Fibroblast of the aortic adventitia (primary cell): ENCODE measurements at places on chromosomes 6 and 20.

DNA sequence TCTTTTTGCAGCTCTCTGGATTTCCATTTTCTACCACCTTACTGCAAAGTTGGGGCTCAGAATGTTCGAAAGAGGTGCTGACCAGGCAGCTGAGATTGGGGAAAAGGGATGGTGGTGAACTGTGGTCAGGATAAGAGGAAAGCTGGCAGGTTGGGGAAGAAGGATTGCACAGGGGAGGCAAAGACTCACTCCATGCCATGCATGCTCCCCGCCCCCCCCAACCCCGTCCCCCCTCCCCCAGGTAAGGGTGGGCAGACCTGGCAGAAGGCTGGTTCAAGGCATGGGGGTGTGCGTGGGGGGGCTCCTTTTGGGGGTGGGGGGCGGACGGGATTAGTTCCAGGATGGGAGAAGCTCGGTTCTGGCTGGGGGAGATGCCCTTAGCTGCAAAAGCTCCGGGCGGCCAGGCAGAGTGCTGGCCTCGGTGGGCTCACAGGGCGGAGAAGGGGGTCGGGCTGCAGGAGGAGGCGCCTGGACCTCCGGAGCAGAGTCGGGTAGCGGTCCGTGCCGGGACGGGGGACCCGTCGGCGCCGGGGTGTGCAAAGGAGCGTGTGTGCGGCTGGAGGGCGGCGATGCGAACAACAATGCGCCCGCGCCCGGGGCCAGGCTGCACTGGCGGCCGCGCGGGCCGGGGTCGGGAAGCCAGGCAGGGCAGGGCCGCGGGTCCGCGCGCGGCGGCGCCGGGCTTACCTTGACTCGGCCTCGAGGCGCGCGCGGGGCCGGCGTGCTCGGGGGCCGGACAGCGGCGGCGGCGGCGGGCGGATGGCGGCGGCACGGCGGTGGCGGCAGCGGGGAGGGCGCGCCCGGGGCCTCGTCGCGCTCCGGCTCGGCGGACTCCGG, 880 bp downstream of the ADNP start:
- no peak for DNase-seq

DNA sequence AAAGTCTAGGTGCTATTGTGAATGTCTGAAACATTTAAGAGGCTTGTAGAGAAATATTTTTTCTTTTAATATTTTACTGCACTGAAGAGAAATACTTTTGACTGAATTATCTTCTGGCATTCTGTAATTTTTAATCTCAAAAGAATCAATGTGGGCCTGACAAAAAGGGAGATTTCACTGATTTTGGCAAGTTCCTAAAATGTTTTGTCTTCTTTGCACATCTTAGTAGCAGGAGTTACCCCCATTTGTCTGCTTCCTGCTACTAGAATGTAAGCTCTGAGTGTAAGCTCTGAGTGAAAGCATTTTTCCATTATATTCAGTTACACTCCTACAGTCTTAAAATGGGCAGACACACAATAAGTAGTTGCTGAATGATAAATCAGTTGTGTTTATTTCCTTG, 31.1 kb downstream of the HDAC2 start:
- DNase-seq: no peak

DNA sequence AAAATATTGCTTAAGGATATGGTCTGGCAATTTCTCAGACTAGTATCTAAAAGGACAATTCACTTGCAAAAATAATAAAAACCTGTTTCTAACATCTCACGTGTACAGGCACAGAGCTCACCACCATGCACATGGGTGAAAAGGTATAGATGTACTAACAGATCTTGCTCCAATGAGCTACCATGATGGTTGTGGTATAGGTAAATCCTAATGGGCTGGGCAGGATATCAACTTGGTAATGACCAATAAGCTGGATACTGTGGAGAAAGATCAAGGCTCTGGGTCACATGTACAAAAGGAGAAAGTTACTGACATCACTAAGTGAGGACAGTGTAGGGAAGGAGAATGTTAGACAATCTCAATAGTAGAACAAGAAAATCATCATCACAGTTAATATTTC, 111.0 kb upstream of the NUP153 start:
- no peak for DNase-seq

DNA sequence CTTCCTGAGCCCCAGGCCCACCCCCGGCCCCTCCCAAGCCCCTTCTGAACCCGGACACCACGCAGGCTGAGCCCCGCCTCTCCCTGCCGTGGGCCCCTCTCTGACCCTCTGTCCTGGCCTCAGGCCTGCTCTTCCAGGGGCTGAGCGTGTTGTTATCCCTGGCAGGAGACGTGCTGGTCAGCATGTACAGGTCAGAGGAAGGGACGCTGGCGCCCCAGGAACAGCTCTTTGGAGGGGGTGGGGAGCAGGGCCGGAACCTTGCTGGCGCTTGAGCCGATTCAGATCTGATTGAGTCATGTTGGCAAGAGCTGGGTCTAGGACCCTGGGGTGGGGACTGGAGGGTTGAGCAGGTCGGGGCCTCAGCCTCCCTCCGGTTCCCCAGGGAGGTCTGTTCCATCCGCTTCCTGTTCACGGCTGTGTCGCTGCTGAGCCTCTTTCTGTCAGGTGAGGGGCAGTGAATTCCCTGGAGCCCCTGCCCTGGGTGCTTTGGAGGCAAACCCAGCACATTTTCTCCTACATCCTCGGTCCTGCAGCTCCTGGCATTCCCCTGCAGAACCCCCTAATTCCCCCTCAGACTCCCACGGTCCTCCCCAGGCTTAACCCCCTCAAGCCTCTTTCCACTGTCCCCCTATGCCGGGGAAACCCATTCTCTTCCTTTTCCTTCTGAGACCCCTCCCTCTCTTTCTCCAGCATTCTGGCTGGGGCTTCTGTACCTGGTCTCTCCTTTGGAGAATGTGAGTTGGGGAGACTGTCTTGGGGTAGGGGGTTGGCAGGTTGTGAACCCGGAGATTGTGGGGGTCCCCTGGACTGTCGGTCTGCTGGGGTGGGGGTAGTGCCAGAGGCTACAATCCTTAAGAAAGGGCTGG, 2.0 kb downstream of the SPAG4 start:
- DNase-seq: peak; percentile 39

DNA sequence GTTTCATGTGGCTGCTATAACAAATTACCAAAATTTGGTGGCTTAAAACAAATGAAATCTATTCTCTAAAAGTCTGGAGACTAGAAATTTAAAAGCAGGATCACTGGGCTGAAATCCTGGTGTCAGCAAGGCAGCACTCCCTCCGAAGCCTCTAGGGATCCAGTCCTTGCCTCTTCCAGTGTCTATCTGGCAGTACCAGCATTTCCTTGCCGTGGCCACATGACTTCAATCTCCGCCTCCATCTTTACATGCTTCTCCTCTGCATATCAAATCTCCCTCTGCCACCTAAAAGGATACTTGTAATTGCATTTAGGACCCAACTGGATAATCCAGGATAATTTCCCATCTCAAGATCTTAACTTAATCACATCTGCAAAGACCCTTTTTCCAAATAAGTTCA, 30.2 kb downstream of the ARHGAP18 start:
- DNase-seq: peak; percentile 49

- DNase-seq: no peak
Observed at GRCh38 chr6:77620278-77620882, 32.5 kb upstream of the MEI4 start.

- DNase-seq: no peak
Observed at GRCh38 chr6:50116390-50116789, 66.7 kb upstream of the DEFB112 start.

DNA sequence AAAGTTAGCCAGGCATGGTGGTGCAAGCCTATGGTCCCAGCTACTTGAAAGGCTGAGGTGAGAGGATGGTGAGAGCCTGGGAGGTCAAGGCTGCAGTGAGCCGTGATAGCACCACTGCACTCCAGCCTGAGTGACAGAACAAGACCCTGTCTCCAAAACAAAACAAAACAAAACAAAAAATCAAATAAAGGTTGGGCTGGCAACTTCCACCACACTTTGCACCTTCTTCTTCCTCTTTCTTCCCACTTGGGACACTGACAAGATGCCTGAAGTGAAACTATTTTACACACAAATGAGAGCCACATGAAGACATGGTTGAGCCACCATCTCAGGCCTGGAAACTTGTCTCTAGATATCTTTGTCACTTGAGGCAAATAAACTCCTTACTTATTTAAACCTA, 53.8 kb upstream of the CCDC28A start:
- no peak for DNase-seq

GRCh38 chr20:63047267-63047666, 40.5 kb upstream of the BHLHE23 start:
- DNase-seq: no peak

- DNase-seq: no peak
Observed at GRCh38 chr6:92767101-92767500, 652.3 kb downstream of the EPHA7 start.

- DNase-seq: peak; percentile 63
Observed at GRCh38 chr6:89032599-89032998, 48.0 kb upstream of the PNRC1 start.

DNA sequence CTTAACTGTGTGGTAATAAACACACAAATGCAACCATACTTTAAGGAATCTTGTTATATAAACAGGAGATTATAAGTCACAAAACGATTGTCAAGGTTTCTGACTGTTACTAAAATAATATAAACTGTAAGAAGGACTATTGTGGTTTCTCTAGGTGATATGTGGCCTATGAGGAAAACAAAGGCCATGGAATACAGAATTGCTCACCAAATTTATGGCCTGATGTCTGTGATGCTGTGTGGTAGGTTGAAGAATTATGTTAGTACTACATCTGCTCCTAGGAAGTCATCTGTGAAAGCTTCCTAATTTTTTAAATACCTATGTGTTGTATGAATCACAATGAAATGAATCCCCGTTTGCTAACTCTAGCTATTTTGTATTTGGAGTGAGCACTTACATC, 875.4 kb upstream of the MAP3K7 start:
- no peak for DNase-seq

- DNase-seq: no peak
Observed at GRCh38 chr20:10642856-10643559, 30.8 kb downstream of the JAG1 start.

- DNase-seq: no peak
Observed at GRCh38 chr6:5217356-5217755, 43.4 kb downstream of the LYRM4 start.

GRCh38 chr20:62666736-62667529, 24.6 kb downstream of the SLCO4A1 start:
- DNase-seq: no peak

- DNase-seq: no peak
Observed at GRCh38 chr6:41523915-41524633, 22.1 kb upstream of the FOXP4 start.

DNA sequence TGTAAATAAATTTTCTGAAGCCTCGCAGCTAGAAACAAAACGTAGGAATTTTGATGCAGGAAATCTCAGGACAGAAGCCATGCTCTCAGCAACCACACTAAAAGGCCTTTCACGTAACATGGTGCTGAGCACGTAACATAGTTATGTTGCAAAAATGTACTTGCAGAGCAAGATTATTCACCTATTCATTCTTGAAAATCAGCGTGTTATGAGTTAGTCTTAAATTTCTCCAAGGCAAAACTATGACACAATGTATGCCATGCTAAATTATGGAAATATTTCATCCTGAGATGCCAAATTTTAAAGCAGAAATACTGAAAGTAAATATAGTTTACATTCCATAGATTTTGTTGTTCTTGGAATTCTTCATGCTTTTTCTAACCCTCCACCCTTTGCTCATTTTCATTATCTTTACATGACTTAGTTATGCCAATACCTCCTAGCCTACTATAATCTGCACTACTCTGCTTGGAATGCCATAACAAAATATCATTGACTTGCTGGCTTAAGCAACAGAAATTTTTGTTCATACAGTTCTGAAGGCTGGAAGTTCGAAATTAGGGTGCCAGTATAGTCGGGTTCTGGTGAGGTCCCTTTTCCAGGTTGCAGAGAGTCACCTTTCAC, 179.8 kb upstream of the BMP5 start:
- peak; percentile 26 for DNase-seq

DNA sequence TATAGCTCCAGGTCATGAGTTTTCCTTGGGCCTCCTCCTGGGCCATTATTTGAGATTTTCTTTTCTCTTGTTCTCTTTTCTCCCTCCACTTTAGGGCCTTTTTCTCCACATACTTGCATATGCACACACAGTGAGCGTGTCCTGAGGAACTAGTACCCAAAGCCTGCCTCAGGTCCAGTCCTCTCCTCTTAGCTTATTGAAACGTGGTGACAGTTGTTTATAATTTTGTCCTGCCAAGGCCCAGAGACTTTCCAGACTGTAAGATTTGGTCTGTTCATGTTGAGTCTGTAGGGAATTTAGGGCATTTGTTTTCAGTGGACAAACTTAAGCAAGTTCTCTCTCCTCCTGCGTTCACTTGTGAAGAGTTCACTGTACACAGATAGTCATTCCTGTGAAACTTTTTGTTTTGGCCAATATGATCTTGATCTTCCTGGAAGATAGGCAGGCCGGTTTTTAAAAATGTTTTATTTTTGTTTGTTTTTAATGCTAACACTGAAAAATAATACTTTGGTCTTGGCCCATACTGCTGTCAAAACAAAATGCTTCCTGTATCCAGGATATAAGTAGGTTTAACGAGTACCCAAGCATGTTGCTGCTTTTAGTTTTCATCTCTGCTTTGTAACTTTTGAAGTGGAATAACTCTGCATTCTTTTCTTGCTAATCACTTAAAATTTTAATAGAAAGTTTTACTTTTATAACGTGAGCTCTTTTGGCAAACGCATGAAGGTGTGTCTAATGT, 20.7 kb downstream of the LRRC1 start:
- no peak for DNase-seq

DNA sequence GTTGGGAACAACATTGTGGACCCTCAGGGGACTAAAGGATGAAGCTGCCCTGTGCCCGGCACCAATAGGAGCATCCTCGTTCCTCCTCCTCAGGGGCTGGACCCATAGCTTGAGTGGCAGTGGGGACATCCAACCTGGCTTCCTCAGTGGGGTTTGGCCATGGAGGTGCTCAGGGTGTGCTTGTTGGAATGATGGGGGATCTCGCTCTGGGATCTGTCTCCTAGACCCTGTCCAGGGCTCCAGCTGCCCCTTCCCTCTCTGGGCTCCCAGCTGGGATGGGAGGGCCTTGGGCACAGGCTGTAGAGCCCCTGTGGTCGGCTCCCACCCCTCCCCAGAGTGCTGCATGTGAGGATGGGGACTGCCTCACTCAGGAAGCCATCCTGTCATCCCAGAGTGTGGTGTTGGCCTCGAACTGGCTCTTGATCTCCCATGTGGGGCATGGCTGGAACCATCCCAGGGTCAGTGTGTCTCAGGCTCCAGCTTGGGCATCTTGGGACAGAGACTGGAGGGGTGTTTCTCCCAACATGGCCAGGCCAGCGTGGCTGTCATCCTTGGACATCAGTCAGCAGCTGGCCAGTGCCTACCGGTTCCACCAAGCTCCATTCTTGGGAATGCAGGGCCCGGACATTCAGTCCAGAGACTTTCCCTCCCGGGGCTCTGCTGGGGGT, 9.5 kb upstream of the MYT1 start:
- no peak for DNase-seq

- DNase-seq: no peak
Observed at GRCh38 chr6:133432021-133432989, 191.1 kb downstream of the EYA4 start.

DNA sequence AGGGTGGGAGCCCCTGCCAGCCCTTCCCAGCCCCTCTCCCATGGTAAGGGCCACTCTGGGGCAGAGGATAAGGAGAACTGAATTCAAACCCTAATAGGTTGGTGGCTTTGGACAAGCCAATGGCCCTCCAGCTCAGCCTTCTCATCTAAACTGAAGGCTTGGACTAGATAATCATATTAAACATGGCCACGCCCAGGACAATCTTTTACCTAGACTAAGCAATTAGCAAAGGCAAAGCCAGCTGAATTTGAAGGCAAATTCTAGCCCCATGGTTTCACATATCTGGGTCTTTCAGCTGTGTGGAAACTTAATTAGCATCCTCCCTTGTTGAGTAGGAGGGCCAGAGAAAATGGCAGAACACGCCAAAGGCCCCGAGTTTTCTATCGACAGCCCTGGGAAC, 10.7 kb downstream of the SLC22A23 start:
- DNase-seq: no peak
